Muscle of leg (tissue), 16 donors: ENCODE measurements at places on chromosomes 4 and X. TPM values are rescaled to one million over a fixed set of nuclear protein-coding genes. Genes with fewer than 3 reads are reported as not detected.

- peak; percentile 29 for DNase-seq
These were observed 88.5 kb upstream of the GPR34 start for GRCh38 chrX:41600291-41600690.

GRCh38 chrX:20523626-20524312 is 257.1 kb upstream of the RPS6KA3 start:
- DNase-seq, result no peak

DNA sequence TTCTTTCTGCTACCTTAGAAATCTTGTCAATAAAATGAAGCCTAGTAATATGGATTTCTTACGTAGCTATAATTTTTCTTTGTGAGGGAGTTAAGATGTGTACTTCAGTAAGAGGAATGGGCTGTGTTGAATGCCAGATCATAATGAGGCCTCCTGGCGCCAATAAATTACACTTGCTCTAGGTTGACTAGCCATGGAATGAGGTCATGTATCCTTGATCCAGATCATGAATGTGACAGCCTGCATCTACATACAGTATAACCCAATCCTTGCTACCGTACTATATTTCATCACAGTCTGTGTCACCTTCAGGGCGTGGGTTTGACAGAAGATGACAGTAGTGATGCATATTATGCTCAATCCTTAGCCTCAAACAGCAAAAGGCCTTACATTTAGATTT is 36.2 kb downstream of the NHS start:
- DNase-seq, result peak; percentile 21

- DNase-seq, result no peak
These were observed 23.2 kb upstream of the SORCS2 start for GRCh38 chr4:7169134-7169533.

DNA sequence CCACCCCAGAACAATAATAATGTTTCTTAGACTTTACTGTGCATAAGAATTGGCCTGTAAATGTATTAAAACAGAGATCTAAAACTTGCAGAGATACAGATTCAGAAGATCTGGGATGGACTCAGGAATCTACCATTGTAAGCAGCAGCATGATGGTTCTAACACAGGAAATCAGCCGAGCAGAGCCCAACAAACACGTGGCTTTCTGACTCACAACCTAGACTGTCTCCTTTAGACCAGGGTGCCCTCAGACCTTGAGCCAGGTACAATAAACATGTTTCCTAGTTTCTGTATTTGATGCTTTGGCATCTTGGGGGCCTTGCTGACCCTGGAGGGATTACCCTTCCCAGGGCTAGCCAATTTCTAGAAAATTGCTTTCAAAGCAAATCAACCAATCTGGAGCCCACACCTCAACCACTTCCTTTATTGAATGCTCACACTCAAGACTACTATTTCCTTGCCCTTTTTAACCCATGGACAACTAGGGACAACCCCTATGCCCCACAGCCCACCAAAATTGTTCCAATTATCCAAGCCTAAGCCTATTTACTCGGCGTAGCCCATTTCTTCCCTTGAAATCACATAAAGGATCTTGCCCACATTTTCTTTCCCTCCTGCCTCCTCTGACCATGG is 80.5 kb downstream of the TBC1D9 start:
- DNase-seq, result no peak

TMPRSS11B gene
- polyA plus RNA-seq, result not detected

GRCh38 chr4:169064296-169064695 is 54.2 kb upstream of the CBR4 start:
- DNase-seq, result peak; percentile 78

- peak; percentile 93 for DNase-seq
These were observed 111.6 kb downstream of the DHX15 start for GRCh38 chr4:24472514-24473308.

DNA sequence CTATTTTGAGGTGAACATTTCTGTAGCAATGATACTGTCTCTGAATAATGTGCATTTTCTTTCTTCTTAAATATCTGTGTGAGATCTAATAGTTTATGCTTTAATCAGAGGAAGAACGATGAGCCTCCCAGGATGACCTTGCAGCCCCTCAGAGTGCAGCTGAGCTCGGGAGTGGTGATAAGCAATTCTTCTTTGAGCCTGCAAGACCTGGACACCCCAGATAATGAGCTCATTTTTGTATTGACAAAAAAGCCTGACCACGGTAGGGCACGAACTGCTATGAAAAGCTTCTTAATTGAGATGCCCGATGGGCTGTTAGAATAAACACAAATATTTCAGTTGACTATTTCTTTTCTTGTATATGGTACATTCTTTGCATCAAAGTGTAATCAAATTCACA is 105.0 kb upstream of the ANXA3 start:
- no peak for DNase-seq

DNA sequence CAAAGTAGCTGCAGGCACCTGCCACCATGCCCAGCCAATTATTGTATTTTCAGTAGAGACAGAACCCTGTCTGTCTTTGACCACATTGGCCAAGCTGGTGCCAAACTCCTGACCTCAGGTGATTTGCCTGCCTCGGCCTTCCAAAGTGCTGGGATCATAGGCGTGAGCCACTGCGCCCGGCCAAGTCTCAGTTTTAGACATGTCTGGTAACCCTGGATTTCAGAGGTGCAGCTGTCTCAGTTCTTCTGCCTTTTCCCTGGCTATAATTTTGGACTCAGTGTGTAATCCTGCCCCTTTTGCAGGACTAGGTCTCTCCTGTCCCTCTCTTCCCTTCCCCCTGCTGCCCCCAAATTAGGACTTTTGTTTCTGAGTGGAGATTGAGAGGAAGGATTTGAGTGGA is 46.6 kb downstream of the FAM193A start:
- DNase-seq, result no peak

KLF8 gene
- polyA plus RNA-seq, result 4.9 TPM

- DNase-seq, result peak; percentile 49
These were observed 39.1 kb downstream of the HAND2 start for GRCh38 chr4:173490817-173491528.

- DNase-seq, result no peak
These were observed 20.1 kb upstream of the FRMPD4 start for GRCh38 chrX:12118134-12118533.

DNA sequence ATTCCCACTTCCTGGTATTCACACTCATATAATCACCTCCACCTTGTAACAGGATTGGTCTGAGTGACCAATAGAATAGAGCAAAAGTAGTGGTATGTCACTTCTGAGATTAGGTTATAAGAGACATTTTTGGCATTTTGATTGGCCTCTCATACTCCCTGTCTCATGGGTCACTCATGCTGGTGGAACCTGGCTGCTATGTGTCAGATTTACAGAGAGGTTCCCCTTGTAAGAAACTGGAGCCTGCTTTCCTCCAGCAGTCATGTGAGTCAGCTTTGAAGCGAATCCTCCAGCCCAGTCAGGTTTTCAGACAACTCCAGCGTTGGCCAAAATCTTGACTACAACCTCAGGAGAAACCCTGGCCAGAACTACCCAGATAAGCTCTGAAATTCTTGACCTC is 2.6 kb upstream of the OTUD4 start:
- peak; percentile 35 for DNase-seq

DNA sequence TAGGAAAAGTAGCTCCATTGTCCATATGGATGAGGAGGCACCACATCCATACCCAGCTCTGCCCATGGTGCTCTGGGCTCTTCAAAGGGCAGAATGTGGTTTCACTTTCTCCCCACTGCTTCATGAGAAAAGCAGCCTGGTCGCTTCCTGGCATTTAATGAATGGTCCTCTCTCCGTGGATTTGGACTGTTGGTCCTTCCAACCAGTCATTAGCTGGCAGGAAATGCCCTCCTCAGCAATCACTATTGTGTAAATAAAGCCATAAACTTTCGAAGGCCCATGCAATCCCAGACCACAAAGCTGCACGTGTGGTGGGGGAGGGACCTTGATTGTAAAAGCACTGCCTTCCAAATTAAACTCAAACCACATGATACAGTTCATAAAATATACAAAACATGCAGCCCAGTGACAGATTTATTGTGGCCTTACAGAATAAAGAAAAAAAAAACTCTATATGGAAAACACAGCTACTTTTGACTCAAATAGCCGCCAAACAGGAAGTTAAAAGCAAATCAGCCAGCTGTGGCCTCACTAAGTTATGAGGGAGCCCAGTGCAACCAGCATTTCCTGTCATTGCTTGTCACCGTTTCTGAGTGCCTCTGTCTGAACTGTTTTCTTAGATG is 8.1 kb downstream of the MBNL3 start:
- peak; percentile 85 for DNase-seq

- peak; percentile 7 for DNase-seq
These were observed 2.8 kb downstream of the NHS start for GRCh38 chrX:17377795-17378194.

SORBS2 gene
- polyA plus RNA-seq, result 37.5 TPM

DNA sequence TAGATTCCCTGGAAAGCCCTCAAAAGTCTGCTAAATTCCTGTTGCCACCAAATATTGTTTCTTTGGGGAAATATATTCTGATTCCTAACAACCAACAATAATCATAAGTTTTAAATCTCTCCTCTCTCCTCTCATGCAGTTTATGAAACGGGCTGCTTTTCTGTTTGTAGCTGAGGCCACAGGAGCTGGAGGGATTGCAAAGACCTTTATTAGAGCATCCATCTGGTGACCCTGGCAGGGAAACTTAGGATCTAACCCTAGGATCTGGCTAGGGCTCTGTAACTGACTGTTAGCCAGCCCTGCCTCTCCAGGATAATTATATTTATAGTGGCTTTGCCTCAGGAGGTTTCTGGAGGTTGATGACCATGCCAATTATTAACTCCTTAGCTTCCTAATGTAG is 56.9 kb downstream of the SMAD1 start:
- DNase-seq, result peak; percentile 78

CCNQ gene
- polyA plus RNA-seq, result 11.7 TPM

DNA sequence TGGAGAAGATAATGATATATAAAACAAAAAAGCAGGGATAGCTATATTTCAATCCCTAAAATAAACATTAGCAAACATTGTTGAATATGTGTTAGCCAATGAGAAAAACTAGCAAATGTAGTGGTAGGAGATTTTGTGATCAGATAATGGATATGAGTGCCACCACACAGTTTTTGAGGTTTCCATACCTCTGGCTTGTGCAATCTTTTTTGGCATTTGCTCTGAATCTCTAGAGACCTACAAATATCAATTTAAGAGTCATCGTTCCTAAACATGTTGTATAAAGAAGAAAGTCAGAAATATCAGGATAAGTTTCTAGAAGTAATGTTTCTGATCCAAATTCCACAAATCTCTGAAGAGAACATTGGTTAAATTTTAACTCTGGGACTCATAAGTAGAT is 308.7 kb downstream of the PDGFC start:
- DNase-seq, result no peak

NDST3 gene
- not detected for polyA plus RNA-seq

DNA sequence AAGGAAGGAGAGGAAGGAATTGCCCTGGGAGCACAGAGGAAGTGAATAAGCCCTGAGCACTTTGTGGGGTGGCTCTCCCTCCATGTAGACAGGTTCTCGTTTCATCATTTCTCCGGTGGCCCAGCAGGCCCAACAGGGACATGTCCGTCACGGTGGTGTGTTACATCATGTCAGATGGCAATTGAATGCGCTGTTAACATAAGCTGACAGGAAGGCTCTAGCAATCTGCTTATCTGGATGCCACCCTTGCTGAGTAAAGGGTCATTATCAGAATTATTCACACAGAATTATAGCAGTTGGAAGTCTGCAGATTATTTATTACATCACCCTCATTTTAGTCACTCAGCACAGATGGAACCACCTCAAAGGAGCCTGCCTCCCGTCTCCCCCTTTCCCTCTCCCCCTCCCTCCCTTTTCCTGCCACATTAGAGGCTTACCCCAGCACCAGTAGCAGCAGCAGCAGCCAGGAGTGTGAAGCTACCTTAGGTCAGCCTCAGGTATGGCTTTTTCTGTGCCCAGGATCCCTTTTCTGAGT is 124.3 kb upstream of the TRIM2 start:
- DNase-seq, result no peak

SUV39H1 gene
- polyA plus RNA-seq, result 4.4 TPM

GRCh38 chrX:18893536-18893935 is 90.4 kb downstream of the PHKA2 start:
- DNase-seq, result no peak

- no peak for DNase-seq
These were observed 29.9 kb downstream of the HMX1 start for GRCh38 chr4:8841678-8842268.

BRS3 gene
- not detected for polyA plus RNA-seq

DNA sequence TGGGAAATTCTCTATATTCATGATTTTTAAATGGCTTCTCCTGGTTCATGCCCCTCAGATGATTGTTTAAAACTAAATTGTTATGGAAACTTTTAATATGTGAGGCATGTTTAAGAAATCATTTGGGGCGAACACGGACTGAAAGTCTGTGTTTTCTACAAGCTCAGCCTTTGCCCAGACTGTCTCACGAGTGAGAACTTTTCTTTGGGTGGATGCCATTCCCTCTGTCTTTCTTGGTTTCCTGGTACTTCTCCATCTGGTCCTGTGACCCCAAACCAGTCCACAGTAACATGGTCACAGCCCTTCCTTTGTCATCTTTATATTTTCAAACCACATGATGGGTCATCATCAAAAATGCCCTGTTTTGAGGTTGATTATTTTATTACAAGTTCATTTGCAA is 186.6 kb upstream of the GNPDA2 start:
- DNase-seq, result peak; percentile 34

GRCh38 chr4:168082379-168082778 is 10.0 kb upstream of the ANXA10 start:
- DNase-seq, result no peak

DNA sequence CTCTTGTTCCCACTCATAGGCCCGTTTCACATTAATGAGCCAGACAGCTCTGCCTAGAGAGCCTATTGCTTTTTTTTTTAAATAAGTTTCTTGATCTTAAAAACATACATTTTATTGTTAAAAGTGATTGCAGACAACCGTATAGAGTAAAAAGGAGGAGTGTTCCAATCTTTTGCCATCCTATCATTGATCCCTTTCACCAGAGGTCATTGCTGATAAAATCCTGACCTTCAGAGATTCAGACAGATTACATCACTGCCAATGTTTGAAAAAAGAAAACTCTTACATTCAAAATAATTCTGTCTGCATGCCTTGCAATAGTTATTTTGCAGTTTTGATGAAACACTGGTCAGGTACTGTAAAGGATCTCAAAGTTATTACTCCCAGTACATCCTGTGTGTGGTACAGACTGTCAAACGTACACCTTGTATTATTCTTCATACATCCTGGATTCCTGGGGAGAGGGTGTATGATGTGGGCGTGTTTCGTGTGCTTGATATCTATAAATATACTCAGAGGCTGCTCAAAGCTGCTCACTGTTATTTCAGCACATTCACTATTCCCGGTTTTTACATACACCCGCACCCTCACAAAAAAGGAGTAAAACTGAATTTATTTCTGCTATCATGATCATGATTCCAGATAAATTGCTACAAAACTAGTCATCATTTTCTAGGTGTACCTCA is 15.4 kb upstream of the KLHL2 start:
- DNase-seq, result no peak

- no peak for DNase-seq
These were observed 664.3 kb downstream of the RPA4 start for GRCh38 chrX:97547877-97548578.

- no peak for DNase-seq
These were observed 99.6 kb upstream of the FGF16 start for GRCh38 chrX:77347572-77347971.
